ENCODE measurements at places on chromosomes 7 and 10. TPM values are rescaled to one million over a fixed set of nuclear protein-coding genes. Genes with fewer than 3 reads are reported as not detected.

DNA sequence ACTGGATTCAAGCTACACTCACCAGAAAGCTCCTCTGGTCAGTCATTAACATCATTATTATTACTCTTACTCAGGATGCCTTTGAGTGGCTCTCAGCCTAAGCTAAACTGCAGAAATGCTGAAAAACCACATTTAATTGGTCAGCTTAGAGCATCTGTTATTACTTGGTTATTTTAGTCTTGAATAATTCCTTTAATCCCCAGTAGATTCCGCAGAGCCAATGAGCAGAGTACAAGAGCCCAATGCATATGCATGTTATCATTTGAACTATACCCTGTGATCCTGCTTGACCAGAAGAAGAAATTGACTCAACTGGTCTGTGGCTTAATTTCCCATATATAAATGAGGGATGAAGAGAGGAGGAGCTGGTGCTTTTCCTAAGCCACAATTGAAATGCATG, 417.6 kb upstream of the C7orf33 start:
- H3K27ac ChIP-seq = no peak overlapping the region
- no peaks in the 10 kb centered on the region for H3K4me1 ChIP-seq
- DNase-seq = no peak
- H3K27me3 ChIP-seq = no peaks in the 10 kb centered on the region

The ARHGAP22 gene
- total RNA-seq = 0.30 TPM

The EBLN1 gene
- total RNA-seq = not detected

The CC2D2B gene
- total RNA-seq = 0.48 TPM

The TAS2R41 gene
- not detected for total RNA-seq

DNA sequence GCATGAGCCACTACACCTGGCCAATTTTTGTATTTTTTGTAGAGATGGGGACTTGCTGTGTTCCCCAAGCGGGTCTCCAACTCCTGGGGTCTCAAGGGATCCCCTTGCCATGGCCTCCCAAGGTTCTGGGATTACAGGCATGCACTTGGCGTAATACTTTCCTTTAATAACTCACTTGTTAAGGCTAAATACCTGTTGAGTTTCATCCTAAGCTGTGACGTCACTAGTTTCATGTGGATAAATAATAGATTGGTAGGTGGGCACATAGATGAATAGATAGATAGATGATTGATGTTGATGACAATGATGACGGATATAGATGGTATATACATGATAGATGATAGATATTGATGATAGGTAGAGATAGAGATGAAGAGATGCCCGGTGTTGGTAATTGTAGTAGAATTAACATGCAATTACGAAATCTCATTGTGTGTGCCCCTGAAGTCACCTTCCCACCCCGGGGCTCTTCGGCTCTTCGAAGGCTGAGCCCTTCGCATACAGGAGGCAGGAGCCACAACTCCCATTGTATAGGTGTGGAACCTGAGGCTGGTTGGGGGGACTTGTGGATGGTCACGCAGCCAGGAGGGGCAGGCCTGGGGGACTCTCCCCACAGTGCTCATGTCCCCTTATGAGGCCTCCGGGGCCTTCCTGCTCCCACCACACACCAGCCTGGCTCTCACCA, 2.6 kb downstream of the GRIFIN start:
- H3K27ac ChIP-seq = no peak overlapping the region
- H3K36me3 ChIP-seq = no peaks in the 10 kb centered on the region
- no peak for DNase-seq

GRCh38 chr7:155021699-155022145, 18.8 kb upstream of the PAXIP1 start:
- no peaks in the 10 kb centered on the region for H3K36me3 ChIP-seq
- DNase-seq = no peak
- H3K27ac ChIP-seq = no peak overlapping the region
- no peaks in the 10 kb centered on the region for H3K4me1 ChIP-seq

DNA sequence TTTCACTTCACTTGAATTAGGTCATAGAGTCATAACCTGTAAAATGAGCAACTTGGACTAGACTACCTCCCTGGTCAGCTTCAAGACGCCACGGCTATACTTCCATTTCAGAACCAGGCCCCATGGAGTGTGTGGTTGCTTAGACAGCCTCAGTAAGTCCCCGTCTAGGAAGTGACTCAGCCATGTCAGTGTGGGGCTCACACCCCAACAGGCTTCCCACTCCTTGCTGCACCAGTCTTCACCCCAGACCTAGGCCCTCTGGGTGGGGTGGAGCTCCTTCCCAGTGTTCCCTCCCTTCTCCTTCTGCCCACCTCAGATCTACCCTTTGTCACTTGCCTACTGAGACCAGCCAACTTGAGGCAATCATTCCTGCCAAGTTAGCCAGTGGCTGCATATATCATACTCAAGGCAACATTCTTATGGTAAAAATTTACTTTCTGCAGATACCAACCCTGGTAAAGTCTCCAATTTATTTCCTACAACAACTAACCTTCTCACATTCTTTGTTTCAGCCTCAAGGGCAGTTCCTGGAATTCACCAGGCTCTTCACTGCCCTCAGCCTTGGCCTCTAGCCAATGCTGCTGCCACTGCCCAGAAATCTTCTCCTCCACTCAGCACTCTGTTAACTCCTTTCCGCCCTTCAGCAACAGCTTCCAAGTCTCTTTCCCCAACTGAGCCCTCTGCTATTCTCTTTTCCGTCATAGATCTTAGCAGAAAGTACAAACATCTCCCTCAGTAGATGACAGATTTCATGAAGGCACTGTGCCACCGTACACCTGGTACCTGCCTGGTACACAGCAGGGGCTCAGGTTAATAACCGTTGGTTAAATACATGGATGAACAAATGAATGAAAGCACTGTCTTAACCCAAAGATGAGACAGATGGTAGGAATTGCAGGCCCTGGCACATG, 31.3 kb upstream of the ZNRF2 start:
- H3K4me3 ChIP-seq = no peak overlapping the region
- H3K4me1 ChIP-seq = peaks cover 12% of the 10 kb centered on the region
- no peaks in the 10 kb centered on the region for H3K27me3 ChIP-seq
- H3K27ac ChIP-seq = no peak overlapping the region

DNA sequence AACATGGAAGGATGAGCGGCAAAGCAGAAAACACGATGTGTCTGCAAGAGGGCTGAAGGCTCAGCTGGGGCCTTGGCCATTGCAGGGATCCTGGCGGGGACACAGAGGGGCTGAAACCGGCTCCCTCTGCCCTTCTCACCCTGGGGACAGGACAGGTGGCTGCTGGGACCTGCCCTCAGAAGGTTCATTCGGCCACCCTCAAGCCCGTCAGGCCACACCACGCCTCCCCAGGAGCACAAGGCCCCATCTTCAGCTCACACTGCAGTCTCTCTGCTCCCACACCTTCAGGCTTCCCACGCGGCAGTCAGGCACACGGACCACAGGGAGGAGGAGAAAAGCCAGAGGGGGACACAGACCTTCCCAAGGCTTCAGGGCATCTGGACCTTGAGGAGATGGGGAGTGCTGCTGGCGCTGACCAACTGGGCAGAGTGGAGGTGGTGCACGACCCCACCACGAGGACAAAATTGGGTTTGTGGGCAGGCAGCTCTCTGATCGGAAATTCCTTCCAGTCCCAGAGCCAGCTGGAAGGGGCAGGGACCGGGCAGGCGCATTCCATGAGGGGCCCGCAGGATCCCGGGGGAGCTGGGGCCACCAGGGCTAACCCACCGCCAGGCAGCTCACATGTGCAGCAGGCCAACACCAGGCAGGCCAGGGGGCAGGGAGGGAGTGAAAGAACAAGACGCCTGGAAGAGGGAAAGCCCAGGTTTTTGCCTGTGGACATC, 104.0 kb downstream of the MAD1L1 start:
- H3K4me1 ChIP-seq = no peaks in the 10 kb centered on the region

DNA sequence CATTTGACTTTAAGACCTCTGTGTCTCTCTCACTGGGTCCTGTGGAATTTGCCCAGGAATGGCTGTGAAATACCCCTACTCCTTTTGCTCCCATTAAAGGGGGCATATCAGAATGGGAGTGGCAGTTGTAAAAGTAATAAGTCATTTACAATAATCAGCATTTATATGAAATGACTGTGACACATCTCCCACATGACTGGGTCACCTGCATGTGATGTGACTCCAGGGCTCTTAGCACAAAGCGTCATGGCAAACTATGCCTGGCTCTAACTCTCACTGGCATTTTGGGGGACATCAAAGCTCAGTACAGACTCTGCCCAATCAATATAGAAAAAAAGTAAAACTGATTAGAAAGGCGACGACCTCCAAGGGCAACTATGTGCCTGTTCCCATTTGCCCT, 157.6 kb downstream of the RPS24 start:
- H3K36me3 ChIP-seq = no peaks in the 10 kb centered on the region
- H3K27me3 ChIP-seq = peaks cover 5% of the 10 kb centered on the region
- no peak for DNase-seq
- H3K4me3 ChIP-seq = no peak overlapping the region
- no peak overlapping the region for H3K27ac ChIP-seq

The LRRTM3 gene
- not detected for total RNA-seq

The ERLIN1 gene
- 14.9 TPM for total RNA-seq

- no peak overlapping the region for H3K4me3 ChIP-seq
- peaks cover 26% of the 10 kb centered on the region for H3K4me1 ChIP-seq
- no peaks in the 10 kb centered on the region for H3K27me3 ChIP-seq
- DNase-seq = no peak
- H3K27ac ChIP-seq = no peak overlapping the region
Measured at GRCh38 chr10:1120801-1121211, 64.6 kb downstream of the WDR37 start.

GRCh38 chr10:15265056-15265455, 96.6 kb upstream of the NMT2 start:
- no peak overlapping the region for H3K27ac ChIP-seq
- no peak overlapping the region for H3K4me3 ChIP-seq
- DNase-seq = no peak
- no peaks in the 10 kb centered on the region for H3K36me3 ChIP-seq

The UCN3 gene
- total RNA-seq = not detected

- DNase-seq = no peak
- no peaks in the 10 kb centered on the region for H3K4me1 ChIP-seq
- no peaks in the 10 kb centered on the region for H3K36me3 ChIP-seq
- no peak overlapping the region for H3K27ac ChIP-seq
Measured at GRCh38 chr7:14420768-14421167, 431.3 kb upstream of the ETV1 start.

GRCh38 chr10:114575417-114576131, 82.5 kb downstream of the ABLIM1 start:
- H3K4me3 ChIP-seq = no peak overlapping the region
- H3K36me3 ChIP-seq = no peaks in the 10 kb centered on the region
- H3K4me1 ChIP-seq = no peaks in the 10 kb centered on the region
- DNase-seq = no peak
- no peak overlapping the region for H3K27ac ChIP-seq
- H3K27me3 ChIP-seq = no peaks in the 10 kb centered on the region

DNA sequence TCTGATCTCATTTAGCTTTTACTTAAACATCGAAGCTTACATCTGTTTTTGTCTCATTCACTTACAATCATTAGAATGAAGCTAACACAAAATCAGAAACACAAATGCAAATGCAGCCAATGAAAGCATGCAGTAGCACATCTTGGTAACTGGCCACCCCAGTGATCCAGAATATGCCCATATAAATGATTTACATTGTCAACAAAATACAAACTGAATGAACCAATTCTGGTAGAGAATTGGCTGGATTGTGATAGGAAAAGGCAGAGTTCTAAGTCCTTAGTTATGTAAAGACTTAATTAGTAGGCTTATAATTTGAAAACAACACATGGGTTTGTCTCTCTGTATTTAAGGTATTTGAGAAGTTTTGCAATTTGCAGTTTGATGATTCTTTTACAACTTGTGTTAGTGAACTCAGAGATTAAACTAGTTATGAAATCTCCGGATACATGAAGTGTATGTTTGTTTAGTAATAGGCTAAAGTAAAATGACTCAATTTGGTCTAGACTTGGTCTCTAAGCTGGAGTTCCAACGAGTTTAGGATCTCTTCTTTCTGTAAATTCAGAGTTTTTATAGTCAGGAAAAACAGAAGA, 21.2 kb downstream of the TECTB start:
- H3K27ac ChIP-seq = no peak overlapping the region
- peaks cover 27% of the 10 kb centered on the region for H3K27me3 ChIP-seq
- no peaks in the 10 kb centered on the region for H3K36me3 ChIP-seq
- H3K4me1 ChIP-seq = no peaks in the 10 kb centered on the region

The IGFBP3 gene
- 7.8 TPM for total RNA-seq

DNA sequence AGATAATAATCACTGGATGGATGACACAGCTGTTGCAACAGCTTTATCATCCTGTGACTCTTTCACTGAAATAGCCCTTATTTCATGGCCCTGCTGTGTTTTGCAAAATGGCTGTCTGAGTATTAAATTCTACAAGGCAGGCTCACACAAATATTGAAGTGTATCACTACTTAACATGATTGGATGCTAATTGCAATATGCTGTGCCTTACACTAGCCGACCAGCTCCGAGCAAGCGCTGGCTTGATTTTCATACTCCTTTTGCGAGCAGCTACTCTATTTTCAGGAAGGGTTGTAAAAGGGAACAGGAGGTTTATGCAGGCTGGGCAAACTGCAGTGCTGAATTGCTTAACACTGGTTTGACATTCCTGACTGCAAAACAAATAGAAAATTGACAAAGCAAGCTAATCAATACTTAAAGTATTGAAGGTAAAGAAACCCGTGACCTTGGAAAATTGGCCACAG, 121.6 kb downstream of the CACNB2 start:
- H3K4me1 ChIP-seq = no peaks in the 10 kb centered on the region
- DNase-seq = no peak
- no peaks in the 10 kb centered on the region for H3K36me3 ChIP-seq
- no peak overlapping the region for H3K27ac ChIP-seq
- H3K4me3 ChIP-seq = no peak overlapping the region

The RPEL1 gene
- total RNA-seq = not detected

GRCh38 chr7:118076564-118076963, 107.4 kb upstream of the LSM8 start:
- DNase-seq = no peak
- H3K36me3 ChIP-seq = no peaks in the 10 kb centered on the region
- H3K27ac ChIP-seq = no peak overlapping the region
- H3K4me3 ChIP-seq = no peak overlapping the region

GRCh38 chr7:28110427-28111012, 70.1 kb downstream of the JAZF1 start:
- H3K27me3 ChIP-seq = no peaks in the 10 kb centered on the region
- H3K4me1 ChIP-seq = no peaks in the 10 kb centered on the region
- H3K36me3 ChIP-seq = no peaks in the 10 kb centered on the region
- DNase-seq = no peak
- H3K4me3 ChIP-seq = no peak overlapping the region
- H3K27ac ChIP-seq = no peak overlapping the region

- no peaks in the 10 kb centered on the region for H3K27me3 ChIP-seq
- H3K4me3 ChIP-seq = no peak overlapping the region
- no peak overlapping the region for H3K27ac ChIP-seq
- DNase-seq = no peak
- no peaks in the 10 kb centered on the region for H3K4me1 ChIP-seq
- no peaks in the 10 kb centered on the region for H3K36me3 ChIP-seq
Measured at GRCh38 chr7:47357863-47358262, 224.0 kb downstream of the TNS3 start.

The FXYD4 gene
- not detected for total RNA-seq
